ENCODE measurements at places on chromosomes 3 and 15.

DNA sequence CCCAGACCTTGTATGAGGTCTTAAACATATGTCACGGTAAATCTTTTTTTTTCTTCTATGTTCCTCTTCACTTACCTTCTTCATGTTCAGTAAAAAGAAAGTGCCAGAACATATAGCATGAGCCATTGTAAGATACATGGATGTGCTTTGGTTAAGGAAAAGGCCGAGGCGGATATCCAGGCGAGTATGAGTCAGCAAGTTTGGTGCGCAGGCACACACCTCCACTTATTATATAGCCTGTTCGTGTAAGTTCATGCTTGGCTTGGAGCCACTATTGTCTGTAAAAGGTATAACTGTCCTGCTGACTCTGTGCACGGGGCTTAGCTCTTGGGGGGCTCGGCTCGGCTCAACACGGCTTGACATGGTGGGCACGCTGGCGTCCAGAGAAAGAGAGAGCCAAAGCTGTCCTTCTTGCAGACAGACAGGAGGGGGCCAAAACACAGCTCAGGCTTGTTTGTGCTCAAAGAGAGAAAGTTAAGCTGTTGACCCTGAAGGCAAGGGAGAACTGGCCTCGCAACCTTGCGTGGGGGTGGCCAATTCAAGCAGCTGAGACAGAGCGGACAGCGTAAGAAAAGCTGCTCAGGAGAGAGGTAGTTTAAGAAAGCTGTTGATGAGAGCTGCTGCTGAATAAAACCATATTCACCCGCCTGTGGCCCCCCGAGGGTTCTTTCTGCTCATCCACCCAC lies 251.2 kb downstream of the SLC9A9 start:
- DNase-seq, result no peak

DNA sequence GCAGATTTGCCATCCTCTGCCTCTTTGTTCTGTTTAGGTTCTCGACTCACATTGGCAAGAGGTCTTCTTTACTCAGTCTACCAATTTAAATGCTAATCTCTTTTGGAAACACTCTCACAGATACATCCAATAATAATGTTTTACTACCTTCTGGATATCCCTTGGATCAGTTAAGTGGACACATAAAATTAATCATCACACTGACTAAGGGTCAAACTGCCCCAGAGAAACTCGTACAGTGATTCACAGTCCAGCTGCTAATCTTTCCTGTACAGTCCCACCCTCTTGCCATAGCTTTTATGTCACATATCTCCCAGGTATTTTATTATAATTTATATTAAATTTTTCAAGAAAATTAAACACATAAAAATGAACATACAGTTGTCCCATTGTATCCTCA lies 360.8 kb upstream of the RGMA start:
- DNase-seq, result no peak

DNA sequence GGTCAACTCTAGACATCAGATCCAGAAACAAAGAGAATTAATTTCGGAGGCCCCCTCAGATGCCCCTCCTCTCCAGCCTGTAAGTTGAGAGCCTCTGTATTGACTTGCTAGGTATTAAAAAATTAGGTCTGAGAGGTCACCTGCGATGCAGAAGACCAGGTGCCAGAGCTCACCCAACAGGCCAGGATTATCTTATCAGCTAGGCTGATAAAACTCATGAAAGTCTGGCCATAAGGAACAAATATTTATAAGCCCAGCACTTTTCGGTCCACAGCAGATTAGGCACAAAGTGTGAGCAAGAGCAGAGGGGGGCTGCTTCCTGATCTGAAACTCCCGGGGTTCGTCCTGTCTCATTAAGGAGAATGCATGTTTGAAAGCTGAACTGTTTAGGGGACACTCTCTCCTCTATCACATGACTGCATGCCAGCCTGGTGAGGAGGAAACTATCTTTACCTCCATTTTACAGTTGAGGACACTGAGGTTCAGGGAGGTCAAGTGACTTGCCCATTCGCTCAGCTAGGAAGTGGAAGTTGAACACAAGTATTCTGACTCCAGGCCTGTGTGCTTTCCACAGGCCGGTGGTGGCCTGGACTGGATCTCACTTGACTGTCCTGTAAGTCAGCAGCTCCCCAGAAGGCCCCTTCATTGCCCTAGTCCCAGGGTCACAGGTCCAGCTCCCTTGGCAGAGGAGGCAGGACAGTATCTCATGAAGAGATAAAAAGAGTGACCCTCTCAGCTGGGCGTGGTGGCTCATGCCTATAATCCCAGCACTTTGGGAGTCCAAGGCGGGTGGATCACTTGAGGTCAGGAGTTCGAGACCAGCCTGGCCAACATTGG lies 39.6 kb upstream of the MAGEF1 start:
- no peak for DNase-seq

DNA sequence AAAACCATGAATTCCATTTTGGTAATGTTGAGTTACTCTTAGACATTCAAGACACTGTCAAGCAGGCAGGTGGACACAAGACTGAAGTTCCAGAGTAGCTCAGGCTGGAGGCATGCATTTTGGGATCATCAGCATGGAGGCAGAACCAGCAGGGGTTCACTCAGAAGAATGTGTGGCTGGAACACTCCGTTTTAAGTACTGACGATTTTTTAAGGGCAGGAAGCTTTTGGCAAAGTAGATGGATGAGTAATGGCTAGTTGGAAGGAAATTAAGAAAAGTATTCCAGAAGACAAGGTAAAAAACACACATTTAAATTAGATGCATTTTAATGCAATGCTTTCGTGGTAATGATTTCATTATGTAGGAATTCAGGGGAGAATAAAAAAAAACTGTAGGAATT lies 420.4 kb downstream of the ROBO2 start:
- DNase-seq, result no peak

DNA sequence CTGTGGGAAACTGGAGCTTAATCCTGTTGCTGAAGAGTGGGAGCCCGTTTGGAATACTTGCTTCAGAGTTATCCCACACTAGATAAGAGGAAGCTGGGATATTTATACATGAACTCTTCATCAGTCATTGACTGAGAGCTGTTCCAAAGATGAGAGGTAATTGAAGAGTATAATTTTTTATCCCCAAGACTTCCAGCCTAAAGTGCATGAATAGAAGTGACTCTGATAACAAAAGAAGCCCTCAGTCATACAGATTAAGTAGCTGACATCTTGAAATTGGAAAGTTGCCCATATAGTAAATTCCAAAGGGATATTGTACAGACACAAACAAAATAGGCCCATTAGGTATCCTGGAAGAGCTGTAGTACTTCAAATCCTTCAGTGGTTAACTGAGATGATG lies 268.0 kb downstream of the EPHA3 start:
- DNase-seq, result no peak

- DNase-seq, result peak; percentile 79
Measured at GRCh38 chr3:13073326-13074005, at the start of gene IQSEC1. Gene IQSEC1, minus strand, starts transcription at chr3:13073429. Its CDS starts 415 bp downstream, at chr3:13073014.

DNA sequence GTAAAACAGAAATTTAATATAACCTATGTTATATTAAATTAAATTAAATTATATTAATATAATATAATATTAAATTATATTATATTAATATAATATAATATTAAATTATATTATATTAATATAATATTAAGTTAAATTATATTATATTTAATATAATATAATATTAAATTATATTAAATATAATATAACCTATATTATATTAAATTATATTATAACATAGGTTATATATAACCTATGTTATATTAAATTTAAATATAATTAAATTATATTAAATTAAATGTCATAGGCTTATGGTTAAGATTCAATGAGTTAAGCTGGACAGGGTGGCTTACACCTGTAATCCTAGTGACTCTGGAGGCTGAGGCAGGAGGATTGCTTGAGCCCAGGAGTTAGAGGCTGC lies 40.6 kb upstream of the CNOT10 start:
- no peak for DNase-seq

DNA sequence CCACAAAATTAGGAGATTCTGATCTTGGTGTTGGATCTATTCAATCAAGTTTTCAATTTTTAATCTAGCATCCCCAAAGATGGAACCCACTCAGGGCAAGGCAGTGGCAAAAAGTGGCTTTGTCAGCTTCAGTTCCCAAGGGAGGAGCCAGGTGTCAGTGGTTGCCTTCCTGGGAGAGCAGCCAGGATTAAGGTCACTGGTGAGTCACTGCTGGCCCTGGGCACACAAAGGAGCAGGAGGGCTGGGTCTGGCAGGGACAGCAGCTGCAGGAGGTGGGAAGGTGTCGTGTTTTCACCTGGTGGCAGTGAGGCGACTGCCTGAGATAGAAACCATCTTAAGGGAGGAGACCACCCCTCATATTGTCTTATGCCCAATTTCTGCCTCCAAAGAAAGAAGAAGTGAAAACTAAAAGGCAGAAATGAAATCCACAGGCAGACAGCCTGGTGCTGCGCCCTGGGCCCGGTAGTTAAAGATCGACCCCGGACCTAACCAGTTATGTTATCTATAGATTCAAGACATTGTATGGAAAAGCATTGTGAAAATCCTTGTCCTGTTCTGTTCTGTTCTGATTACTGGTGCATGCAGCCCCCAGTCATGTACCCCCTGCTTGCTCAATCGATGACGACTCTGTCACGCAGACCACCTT lies 5.9 kb upstream of the KLHL25 start:
- no peak for DNase-seq

Data from MM.1S (cell line).